ENCODE measurements at places on chromosomes 16 and 17. TPM values are rescaled to one million over a fixed set of nuclear protein-coding genes. Genes with fewer than 3 reads are reported as not detected.

MSLN gene
- total RNA-seq: 0.10 TPM

TP53TG3 gene
- total RNA-seq: not detected

PGAP3 gene
- 10.7 TPM for total RNA-seq

ZSCAN10 gene
- 519 TPM for total RNA-seq

DOC2B gene
- 3.8 TPM for total RNA-seq

RNU2-1 gene
- total RNA-seq: not detected

SRCIN1 gene
- 1.3 TPM for total RNA-seq

DNA sequence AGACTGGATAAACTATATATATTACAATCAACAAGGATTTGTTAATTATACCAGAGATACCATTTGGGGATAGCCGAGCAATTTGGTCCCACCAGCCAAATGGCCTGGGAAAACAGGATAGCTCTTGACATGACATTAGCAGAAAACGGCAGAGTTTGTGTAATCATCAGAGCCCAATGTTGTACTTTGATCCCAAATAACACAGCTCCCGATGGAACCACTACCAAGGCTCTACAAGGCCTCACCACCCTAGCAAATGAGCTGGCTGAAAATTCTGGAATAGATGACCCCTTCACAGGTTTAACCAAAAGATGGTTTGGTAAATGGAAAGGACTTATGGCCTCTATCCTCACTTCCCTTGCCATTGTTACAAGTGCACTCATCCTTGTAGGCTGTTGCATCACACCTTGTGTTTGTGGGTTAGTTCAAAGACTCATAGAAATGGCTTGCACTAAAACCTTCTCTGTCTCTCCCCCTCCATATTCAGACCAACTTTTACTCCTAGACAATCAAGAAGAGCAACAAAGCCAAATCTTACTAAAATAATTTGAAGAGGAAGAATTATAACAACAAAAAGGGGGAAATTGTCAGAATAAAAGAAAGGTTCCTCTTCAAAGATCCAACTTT lies 9.5 kb downstream of the TXNL4B start:
- no peak for DNase-seq

GRCh38 chr17:64496786-64497564 lies at the start of gene POLG2:
Gene POLG2, minus strand, starts transcription at chr17:64497054. Its CDS starts 86 bp downstream, at chr17:64496968.
- DNase-seq: peak; percentile 96

DNA sequence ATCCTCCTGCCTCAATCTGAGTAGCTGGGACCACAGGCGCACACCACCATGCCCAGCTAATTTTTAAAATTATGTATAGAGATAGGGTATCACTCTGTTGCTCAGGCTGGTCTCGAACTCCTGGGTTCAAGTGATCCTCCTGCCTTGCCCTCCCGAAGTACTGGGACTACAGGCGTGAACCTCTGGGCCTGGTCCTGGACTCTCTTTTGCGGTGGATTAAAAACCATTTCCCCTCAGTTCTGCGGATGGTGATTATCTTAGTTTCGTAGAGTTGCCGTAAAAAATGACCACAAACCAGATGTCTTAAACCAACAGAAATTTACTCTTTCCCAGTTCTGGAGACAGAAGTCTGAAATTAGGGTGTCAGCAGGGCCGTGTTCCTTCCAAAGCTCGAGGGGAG lies 28.8 kb downstream of the MGAT5B start:
- no peak for DNase-seq

- no peak for DNase-seq
Measured at GRCh38 chr16:12182212-12182611, 205.7 kb downstream of the SNX29 start.

DNA sequence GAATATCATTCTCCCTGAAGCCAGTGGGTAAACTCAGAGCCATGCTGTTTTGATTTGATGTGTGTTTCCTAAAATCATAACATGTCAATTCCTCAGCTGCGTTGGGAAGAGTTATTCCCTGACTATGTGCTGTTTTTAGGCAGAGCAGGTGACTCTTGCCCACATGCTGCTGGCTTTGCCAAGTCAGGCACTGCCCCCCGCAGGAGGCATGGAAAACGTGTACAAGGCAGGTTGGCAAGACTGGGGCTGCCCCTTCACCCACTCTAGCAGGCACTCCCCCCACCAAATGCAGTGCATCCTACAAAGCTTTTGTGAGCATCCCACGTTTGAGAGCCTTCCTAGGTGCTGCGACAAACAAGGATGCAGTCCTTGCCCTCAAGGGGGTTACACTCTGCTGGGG lies 38.3 kb upstream of the NAT9 start:
- DNase-seq: no peak

GRCh38 chr17:1554751-1555540 lies 7.6 kb downstream of the PITPNA start:
- no peak for DNase-seq

GRCh38 chr17:73052923-73053322 lies 39.6 kb downstream of the SLC39A11 start:
- DNase-seq: no peak

DNA sequence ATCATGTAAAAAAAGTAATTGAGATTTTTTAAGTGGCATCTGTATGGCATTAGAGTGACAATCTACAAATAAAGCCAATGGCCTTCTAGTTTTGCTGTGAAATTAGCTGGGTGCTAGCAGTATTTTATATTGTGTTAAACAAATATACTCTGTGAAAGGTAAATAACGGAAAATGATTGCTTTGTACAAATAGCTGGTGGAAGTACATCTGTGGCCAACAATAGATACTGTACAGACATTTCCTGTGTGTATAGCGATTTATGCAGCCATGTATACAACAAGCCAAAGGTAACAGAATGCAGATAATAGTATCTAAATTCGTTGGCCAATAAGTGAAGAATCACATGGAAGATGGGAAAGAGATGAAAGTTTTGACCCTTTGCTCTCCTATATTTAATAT lies 26.6 kb downstream of the IQCK start:
- DNase-seq: no peak

- no peak for DNase-seq
Measured at GRCh38 chr16:27450196-27450549, 48.2 kb downstream of the IL21R start.

DNA sequence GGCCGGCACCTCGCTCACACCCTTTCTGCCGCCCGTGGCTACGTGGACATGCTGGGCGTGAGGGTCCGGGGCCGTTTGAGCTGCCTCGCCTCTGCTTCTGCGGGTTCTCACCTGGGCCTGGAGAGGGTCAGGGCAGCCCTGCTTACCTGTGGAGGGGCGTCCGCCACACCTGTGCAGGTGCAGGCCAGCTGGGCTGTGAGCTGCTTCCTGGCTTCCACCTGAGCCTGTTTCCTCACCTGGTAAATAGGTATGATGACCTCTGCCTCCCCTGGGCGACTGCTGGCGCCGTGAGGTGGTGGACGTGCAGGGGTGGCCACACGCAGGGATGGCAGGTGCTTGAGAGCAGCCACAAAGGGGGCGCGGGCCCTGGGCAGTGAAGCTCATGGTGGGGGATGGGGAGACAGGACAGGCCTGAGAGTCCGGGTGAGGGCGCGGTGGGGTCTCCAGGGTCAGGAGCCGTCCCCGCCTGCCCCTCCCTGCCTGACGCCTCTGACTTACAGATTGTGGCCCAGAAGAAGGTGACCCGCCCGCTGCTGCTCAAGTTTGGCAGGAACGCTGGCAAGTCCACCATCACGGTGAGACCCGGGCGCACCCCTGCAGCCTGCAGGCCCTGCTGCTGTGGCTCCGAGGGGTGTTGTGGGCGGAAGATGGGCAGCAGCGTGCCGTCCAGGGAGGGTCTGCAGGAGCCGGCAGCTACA lies 7.8 kb downstream of the CPNE7 start:
- DNase-seq: no peak

DNA sequence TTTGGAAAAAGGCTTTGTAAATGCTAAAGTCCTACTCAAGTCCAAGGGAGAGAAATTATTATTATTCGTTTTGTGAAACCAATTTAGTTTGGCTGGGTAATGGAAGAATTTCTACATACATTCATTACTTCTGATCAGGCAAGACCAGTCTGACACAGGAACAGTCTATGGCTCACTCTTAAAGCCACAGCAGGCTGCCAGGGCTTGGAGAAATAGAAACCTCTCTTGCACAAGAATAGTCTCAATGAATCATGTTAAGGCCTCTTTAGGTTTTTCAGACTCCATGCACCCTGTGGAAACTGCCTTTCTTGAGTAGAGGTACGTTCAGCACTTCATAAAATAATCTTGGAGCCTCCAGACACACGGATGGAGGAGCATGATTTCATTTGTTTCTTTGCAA lies 167.7 kb downstream of the IRX3 start:
- no peak for DNase-seq

DNA sequence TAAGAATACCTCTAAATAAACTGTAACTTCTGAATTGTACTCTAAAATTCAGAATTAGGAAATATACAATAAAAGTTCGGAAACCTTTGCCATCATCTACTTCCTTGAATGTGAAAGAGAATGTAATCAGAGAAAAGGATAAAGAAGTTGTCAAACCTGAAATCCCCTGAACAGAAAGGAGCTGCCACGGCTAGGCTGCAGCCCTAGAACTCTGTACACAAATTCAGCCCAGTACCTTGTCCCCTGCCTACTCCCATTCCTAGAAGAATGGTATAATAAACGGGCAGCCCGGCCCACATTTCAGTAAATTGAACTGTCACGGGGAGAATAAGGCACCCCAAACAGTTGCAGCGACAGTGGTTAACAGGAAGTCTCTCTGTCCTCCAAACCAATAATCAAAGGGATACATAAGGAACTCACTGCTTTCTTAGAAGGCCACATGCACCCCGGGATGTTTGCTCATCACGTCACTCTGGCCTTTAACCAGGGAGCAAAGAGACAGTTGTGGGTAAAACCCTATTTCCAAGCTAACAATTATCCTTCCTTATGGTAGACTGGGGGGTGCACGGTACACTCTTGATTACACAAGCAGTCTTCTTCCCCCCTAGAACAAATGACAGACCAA lies 24.3 kb upstream of the RFFL start:
- DNase-seq: no peak

- no peak for DNase-seq
Measured at GRCh38 chr17:49825645-49826044, 22.2 kb downstream of the TAC4 start.
